ENCODE measurements at places on chromosomes 5 and 9. TPM values are rescaled to one million over a fixed set of nuclear protein-coding genes. Genes with fewer than 3 reads are reported as not detected.
A peak's percentile ranks its signal among the peaks of the same experiment; 100 is the strongest.

The ERCC6L2 gene
- total RNA-seq: 78.0 TPM

- no peaks in the 10 kb centered on the region for H3K36me3 ChIP-seq
- no peak overlapping the region for H3K27ac ChIP-seq
- H3K27me3 ChIP-seq: no peaks in the 10 kb centered on the region
- no peak overlapping the region for H3K4me3 ChIP-seq
- DNase-seq: no peak
Observed at GRCh38 chr9:108162664-108163063, 673.1 kb upstream of the KLF4 start.

The RGS7BP gene
- not detected for total RNA-seq

The SSNA1 gene
- total RNA-seq: 43.4 TPM

The IL9 gene
- total RNA-seq: not detected

- H3K27ac ChIP-seq: peak overlapping the region; percentile 7
- H3K4me3 ChIP-seq: no peak overlapping the region
- no peak for DNase-seq
- no peaks in the 10 kb centered on the region for H3K36me3 ChIP-seq
- H3K4me1 ChIP-seq: peaks cover 39% of the 10 kb centered on the region
- no peaks in the 10 kb centered on the region for H3K27me3 ChIP-seq
Observed at GRCh38 chr9:93585259-93585658, 8.9 kb downstream of the PHF2 start.

- peaks cover 2% of the 10 kb centered on the region for H3K27me3 ChIP-seq
- peaks cover 6% of the 10 kb centered on the region for H3K4me1 ChIP-seq
Observed at GRCh38 chr9:109141375-109141774, 21.6 kb upstream of the TMEM245 start.

DNA sequence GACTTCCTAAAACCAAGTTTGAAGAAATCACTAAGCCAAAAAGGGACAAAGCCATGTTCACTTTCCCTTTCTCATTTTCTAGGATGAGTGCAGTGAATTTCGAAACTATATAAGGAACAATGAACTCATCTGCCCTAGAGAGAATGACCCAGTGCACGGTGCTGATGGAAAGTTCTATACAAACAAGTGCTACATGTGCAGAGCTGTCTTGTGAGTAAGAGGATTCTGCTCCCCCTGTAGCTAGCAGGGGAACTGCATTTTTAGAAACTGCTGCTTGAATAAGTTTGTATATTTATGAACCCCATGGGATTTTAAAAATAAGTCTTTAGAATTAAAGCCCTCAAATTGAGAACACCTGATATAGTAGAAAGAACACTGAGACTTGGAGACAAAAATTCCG, 42.7 kb upstream of the SPINK14 start:
- no peak overlapping the region for H3K27ac ChIP-seq
- DNase-seq: no peak
- H3K4me3 ChIP-seq: no peak overlapping the region
- H3K36me3 ChIP-seq: no peaks in the 10 kb centered on the region
- H3K27me3 ChIP-seq: no peaks in the 10 kb centered on the region
- no peaks in the 10 kb centered on the region for H3K4me1 ChIP-seq

DNA sequence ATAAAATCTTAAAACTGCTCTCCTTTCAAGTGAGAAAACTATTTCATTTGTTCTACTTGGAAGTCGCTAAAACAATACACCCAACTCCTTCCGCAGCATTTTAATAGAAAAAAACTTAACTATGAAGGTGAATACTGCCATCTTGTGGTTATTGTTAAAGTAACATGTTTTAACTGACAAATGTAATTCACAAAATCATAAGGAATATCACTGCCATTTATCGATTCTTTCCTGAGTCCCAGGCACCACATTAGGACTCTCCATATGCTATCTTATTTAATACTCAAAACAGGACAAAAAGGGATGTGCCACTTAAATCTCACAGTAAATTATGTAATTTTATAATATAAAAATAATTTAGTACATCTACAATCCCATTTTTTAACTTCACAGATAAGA, 130.5 kb upstream of the ITGA1 start:
- H3K4me3 ChIP-seq: no peak overlapping the region
- peaks cover 9% of the 10 kb centered on the region for H3K27me3 ChIP-seq
- no peak for DNase-seq
- H3K36me3 ChIP-seq: no peaks in the 10 kb centered on the region
- no peaks in the 10 kb centered on the region for H3K4me1 ChIP-seq

DNA sequence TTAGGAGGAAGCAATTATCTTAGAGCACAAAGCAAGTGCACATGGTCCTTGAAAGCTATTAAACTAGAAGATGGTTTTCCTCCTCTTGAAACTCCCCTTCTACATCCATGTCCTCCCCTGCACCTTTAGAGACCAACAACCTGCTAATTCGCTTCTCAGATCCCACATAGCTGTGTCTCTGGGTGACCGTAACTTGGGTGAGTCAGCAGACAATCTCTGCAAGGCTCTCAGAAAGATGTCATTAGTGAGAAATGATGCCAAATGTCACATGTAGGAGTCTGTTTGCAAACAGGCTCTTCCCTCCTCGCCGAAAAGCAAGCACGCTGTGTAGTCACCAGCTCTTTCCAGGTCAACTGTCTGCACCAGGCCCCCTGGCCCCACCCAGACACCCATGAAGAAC, 291.8 kb downstream of the SLIT3 start:
- H3K4me1 ChIP-seq: no peaks in the 10 kb centered on the region
- H3K27ac ChIP-seq: no peak overlapping the region
- no peaks in the 10 kb centered on the region for H3K27me3 ChIP-seq
- DNase-seq: no peak

- no peak for DNase-seq
- H3K36me3 ChIP-seq: peaks cover 3% of the 10 kb centered on the region
- H3K4me1 ChIP-seq: no peaks in the 10 kb centered on the region
- no peak overlapping the region for H3K4me3 ChIP-seq
- H3K27ac ChIP-seq: no peak overlapping the region
- H3K27me3 ChIP-seq: no peaks in the 10 kb centered on the region
Observed at GRCh38 chr5:43221502-43221901, 29.5 kb downstream of the NIM1K start.

DNA sequence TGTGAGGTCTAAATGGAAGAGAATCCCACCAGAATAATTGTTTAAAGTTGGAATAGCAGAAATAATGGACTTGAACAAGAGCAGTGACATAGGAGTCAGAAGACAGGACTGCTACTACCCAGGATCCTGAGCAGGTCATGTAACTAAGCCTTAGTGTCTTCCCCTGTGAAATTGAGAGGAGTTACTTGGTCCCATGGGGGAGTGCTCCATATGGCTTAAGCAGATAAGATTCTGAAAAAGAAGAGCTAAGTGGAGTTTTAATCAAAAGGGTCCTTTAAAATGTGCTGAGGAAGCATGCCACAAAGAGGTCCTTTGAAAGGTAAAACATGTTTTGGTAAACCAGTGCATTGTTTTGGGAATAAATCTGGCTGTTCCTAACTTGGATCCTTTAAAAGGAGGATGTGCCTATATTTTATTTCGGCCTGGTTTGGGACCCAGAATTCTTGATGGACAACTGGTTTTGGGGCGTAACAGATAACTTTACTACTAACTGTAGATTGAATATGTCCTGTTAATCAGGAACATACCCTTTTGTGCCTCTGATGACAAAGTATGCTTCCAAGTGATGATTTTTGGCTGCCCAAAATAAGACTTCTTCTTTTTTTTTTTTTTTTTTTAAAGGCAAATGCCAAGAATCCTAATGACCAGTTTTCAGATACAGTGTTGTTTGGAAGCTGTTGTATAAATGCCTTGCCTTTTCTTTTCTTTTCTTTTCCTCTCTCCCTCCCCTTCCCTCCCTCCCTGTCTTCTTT, 5.7 kb downstream of the RCL1 start:
- H3K36me3 ChIP-seq: no peaks in the 10 kb centered on the region
- H3K4me1 ChIP-seq: peaks cover 57% of the 10 kb centered on the region
- H3K4me3 ChIP-seq: no peak overlapping the region
- H3K27me3 ChIP-seq: no peaks in the 10 kb centered on the region

DNA sequence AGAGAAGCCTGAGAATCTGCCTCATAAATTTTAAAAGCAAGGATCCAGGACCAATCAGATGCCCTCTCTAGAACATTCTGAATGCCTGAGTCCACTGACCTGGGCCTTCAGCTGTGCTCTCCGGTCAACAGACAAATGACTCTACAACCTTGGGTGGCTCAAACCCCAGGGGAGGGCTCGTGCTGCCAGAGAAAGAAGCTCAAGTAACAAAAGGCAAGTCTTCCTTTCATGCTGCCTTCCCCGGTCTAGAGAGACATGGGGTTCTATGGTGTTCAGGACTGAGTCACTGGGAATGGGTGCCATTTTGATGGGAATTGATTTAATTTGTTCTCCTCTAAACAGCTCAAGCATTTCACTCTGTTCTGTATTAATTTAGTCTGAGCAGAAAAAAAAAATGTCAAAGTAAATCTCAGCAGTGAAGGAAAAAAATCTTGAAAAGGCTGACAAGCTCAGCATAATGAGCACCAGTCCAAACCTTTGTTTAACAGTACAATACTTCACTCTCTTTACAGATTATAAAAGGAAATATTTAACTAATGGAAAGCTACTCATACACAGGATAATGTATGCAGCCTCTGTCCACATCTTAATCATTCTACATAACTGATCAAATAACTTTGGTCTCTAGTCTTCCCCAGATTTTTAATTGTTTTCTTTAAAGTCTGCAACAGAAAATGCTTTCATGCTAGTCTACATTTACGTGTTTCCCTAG, 191.0 kb downstream of the GLIS3 start:
- no peak overlapping the region for H3K4me3 ChIP-seq
- DNase-seq: no peak
- H3K36me3 ChIP-seq: no peaks in the 10 kb centered on the region
- H3K27ac ChIP-seq: no peak overlapping the region
- H3K4me1 ChIP-seq: no peaks in the 10 kb centered on the region

DNA sequence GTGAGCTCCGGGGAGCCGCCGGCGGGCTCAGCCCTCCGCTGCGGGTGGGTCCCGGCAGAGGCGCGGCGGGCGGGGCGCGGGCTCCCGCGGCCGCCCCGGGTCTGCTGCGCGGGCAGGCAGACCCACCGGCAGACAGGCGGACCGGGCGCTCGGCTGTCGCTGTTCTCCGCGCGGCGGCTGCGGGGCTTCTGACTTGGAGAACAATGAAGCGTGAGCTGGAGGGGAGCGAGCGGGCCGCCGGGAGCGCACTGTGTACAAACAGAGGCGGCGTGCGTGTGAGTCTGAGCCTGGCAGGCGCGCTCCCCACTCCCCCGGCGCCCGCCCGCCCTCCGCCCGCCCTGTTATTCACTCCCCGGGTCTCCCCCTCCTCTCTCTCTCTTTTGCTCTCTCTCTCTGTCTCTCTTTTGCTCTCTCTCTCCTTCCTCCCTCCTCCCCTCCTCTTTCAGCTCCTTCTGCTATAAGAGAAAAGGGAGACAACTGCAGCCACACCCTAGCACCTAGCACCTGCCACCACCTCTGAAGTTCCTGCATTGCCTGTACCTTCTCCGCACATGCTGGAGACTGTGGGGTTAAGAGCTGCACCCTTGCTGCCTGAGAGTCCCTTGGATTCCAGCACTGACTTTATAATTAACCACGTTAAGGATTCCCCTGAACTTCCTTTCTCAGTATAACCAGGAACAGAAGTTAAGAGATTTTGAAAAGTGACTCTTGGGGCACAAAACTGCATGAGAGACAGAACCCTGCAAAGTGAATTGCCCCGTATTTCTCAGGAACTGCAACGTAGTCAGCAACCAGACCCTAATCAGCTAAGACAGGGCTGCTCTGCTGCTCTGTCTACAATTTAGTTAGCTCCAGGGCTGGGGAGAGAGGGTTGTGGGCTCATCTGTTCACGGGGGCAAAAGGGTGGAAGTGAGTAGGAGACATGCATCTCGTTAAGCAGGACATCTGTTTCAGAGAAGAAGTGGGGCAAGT, at the start of gene EDIL3:
Gene EDIL3, minus strand, starts transcription at position 277 of the 972 bp plus-strand sequence. CDS start 506 bp downstream, outside the sequence.
- peaks cover 5% of the 10 kb centered on the region for H3K4me1 ChIP-seq
- no peak within 1 kb of the TSS for H3K27ac ChIP-seq
- no peak for DNase-seq
- H3K27me3 ChIP-seq: peaks cover 30% of the 10 kb centered on the region
- no peak within 1 kb of the TSS for H3K4me3 ChIP-seq

GRCh38 chr9:123390337-123391135, 34.5 kb downstream of the CRB2 start:
- no peak for DNase-seq
- H3K27ac ChIP-seq: no peak overlapping the region
- H3K36me3 ChIP-seq: peaks cover 2% of the 10 kb centered on the region
- H3K27me3 ChIP-seq: no peaks in the 10 kb centered on the region

- H3K36me3 ChIP-seq: no peaks in the 10 kb centered on the region
- H3K4me1 ChIP-seq: no peaks in the 10 kb centered on the region
- no peak overlapping the region for H3K27ac ChIP-seq
- no peak overlapping the region for H3K4me3 ChIP-seq
- DNase-seq: no peak
- no peaks in the 10 kb centered on the region for H3K27me3 ChIP-seq
Observed at GRCh38 chr5:41418220-41419031, 92.0 kb downstream of the PLCXD3 start.

GRCh38 chr5:178086266-178086665, 27.1 kb upstream of the N4BP3 start:
- no peaks in the 10 kb centered on the region for H3K27me3 ChIP-seq
- no peaks in the 10 kb centered on the region for H3K36me3 ChIP-seq
- DNase-seq: no peak
- H3K4me3 ChIP-seq: no peak overlapping the region
- peaks cover 1% of the 10 kb centered on the region for H3K4me1 ChIP-seq

- DNase-seq: no peak
- H3K4me3 ChIP-seq: no peak overlapping the region
- H3K27me3 ChIP-seq: no peaks in the 10 kb centered on the region
- H3K4me1 ChIP-seq: peaks cover 32% of the 10 kb centered on the region
Observed at GRCh38 chr5:56078278-56079156, 83.8 kb upstream of the IL6ST start.

The GPR21 gene
- 0.60 TPM for total RNA-seq

The F2RL2 gene
- not detected for total RNA-seq

- H3K4me1 ChIP-seq: peaks cover 5% of the 10 kb centered on the region
- no peak overlapping the region for H3K4me3 ChIP-seq
- no peaks in the 10 kb centered on the region for H3K36me3 ChIP-seq
- no peak overlapping the region for H3K27ac ChIP-seq
- no peaks in the 10 kb centered on the region for H3K27me3 ChIP-seq
- DNase-seq: no peak
Observed at GRCh38 chr9:127159325-127159801, 36.9 kb upstream of the ANGPTL2 start.
